ENCODE measurements at places on chromosomes 7 and 10. TPM values are rescaled to one million over a fixed set of nuclear protein-coding genes. Genes with fewer than 3 reads are reported as not detected.

The SEC31B gene
- 6.0 TPM for total RNA-seq

The SGCE gene
- 82.0 TPM for total RNA-seq

The STEAP4 gene
- under 0.01 TPM for total RNA-seq

The HPSE2 gene
- total RNA-seq = not detected
